Cerebellum (tissue), 4 donors: ENCODE measurements at places on chromosomes 1 and 21. TPM values are rescaled to one million over a fixed set of nuclear protein-coding genes. Genes with fewer than 3 reads are reported as not detected.

DNA sequence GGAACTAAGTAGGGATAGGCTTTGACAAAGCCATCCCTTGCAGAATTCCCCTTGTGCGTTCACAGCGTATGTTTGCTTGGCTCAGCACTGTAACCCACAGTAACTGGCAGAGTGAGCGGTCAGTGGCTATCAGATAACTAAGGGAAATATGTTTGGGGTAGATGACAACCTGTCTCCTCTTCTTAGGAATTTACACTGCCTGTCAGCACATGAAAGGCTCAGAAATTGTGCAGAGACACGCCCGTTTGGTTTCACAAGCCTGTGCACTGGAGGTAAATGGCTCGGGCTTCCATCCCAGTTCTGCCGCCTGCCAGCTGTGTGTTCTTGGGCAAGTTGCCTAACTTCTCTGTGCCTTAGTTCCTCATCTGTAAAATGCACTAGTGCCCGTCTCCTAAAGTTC, 101.2 kb downstream of the PRDM2 start:
- DNase-seq, result no peak

DNA sequence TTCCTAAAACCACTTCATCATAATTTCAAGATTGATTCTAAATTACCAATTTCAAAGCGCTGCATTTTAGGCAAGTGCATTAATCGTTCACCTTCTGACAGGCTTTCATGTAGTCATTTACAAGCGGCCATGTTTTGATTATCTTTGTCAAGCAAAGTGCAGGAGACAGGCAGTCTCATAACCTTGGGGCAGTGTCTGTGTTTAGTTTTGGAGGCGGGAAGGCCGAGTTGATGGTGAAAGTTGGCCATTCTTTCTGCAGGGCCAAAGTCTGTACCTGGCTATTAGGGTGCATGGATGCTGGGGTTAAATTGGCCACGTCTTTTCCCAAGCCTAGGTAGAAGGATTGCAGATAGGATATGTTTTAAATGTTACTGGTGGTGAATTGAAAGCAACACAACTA, 2.9 kb downstream of the AGPAT3 start:
- DNase-seq, result no peak

- DNase-seq, result no peak
Measured at GRCh38 chr21:36839123-36839522, 127.3 kb downstream of the HLCS start.

GRCh38 chr21:34959607-34960006, 89.5 kb downstream of the RUNX1 start:
- no peak for DNase-seq

Gene TPR
- 93.1 TPM for total RNA-seq

- DNase-seq, result no peak
Measured at GRCh38 chr1:86194491-86195034, 38.0 kb upstream of the COL24A1 start.

- DNase-seq, result no peak
Measured at GRCh38 chr1:19372602-19373001, 60.5 kb downstream of the SLC66A1 start.

- no peak for DNase-seq
Measured at GRCh38 chr1:118145721-118146120, 39.3 kb downstream of the SPAG17 start.

Gene MAP10
- 4.4 TPM for total RNA-seq

Gene AGBL4
- 8.8 TPM for total RNA-seq

DNA sequence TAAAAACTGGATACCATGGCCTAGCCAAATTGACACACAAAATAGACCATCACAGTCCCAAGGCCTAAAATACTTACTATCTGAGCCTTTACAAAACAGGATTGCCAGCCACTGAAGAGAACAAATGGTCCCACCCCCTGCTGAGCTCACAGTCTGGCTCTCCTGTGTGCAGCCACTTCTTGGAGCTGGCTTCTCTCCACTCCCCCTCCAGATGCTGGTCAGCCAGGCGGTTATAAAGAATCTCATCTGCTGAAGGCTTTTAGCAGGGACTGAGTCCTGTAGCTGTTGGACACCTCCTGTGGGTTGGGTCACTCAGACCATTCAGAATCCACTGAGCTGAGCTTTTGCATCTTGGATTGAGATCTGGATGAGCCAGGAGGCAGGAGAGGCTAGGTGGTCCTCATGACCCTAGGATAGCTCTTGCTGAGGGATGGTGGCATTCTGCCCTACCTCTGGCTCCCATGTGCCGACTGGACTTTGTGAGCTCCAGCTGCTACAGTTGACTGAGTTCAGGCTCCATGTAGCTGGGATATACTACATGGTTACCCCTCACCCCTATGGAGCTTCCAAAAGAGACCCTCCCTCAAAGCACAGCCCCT, 16.1 kb downstream of the OXCT2 start:
- peak; percentile 24 for DNase-seq

Gene CGN
- 4.6 TPM for total RNA-seq

DNA sequence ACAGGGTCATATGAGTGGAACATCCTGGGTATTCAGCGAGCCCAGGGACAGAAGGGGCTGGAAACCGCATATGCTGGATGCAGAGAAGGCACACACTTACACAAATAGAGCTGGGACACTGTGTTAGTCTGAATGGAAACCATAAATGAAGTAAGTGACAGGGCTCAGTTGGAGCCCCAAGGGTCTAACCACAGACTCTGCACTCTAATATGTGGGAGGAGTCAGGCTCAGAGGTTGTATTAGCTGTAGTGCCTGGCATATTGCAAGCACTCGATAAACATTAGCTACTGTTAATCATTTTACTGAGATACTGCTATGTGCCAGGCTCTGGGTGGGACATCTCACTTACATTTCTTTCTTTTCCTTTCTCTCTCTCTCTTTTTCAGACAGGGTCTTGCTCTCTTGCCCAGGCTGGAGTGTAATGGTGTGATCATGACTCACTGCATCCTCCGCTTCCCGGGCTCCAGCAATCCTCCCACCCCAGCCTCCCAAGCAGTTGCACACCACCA, 6.5 kb upstream of the OLIG1 start:
- no peak for DNase-seq

GRCh38 chr21:33668180-33668579, 25.9 kb downstream of the ITSN1 start:
- DNase-seq, result no peak

Gene HCN3
- total RNA-seq, result 12.9 TPM

DNA sequence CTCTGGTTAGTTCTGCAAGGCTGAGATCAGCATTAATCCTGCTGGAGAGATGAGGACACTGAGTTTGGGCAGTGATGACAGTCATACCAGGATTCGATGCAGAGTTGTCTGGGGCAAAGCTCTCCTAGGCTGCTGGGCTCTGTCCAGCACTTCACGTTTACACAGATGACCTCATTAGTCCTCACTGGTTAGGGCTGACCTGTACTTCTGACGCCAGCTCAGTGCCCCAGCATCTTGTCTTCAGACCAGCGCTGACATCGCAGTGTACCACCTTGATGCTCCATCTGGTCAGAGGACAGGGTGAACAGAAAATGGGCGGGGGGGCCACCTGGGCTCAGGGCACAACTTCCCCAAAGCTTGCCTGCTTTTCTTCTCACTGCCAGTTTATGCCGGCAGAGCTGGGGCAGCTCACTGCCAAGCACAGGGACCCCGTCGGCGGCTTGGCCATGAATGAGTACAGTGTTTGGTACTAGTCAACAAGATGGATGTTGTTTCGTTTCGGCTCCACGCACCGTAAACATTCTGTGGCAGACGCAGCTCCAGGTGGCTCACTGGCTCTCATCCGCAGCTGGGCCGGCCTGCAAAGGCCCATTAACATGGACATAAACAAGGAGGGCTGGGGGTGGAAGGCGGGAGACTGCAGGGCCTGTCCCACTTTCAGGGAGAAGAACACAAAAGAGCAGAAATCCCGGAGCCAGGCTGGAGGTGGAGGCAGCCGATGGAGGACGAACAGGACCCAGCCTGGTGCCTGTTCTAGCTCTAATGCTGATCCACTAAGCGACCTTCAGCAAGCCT, 118.7 kb downstream of the GLIS1 start:
- no peak for DNase-seq

Gene CREB3L4
- 13.8 TPM for total RNA-seq

Gene HAPLN2
- total RNA-seq, result 1.3 TPM

- DNase-seq, result no peak
Measured at GRCh38 chr1:36652011-36652410, 169.3 kb upstream of the CSF3R start.

DNA sequence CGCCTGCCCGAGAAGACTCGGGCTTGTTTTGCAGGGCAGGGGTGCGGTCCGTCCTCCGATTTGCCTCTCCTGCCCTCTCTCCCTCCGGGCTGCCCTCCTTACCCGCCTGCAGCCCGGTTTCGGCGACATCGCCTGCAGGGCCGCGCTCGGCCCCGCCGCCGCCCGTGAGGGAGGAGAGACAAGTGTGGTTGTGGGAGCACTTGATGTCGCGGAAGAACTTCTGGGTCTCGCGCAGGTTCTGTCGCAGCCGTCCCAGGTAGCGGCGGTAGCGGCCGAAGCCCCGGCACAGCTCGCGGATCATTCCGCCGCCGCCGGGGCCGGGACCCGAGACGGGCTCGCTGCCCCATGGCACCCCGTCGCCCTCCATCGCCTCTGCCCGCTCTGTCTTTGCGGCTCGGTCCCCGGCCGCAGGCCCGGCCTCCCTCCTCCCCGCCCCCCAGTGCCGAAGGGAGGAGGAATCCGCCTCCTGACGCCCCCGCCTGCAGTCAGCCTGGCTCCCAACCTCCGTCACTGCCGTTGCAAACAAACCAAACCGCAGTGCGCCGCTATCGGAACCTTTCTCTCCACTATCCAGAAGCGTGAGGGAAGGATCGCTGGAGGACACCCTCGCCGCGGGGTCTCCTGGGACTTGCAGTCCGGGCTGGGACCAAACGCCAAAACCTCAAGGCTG, at the start of gene DSTYK:
Gene DSTYK, minus strand, starts transcription at position 534 of the 670 bp plus-strand sequence. Its CDS starts 167 bp downstream, at position 367.
- peak; percentile 92 for DNase-seq

DNA sequence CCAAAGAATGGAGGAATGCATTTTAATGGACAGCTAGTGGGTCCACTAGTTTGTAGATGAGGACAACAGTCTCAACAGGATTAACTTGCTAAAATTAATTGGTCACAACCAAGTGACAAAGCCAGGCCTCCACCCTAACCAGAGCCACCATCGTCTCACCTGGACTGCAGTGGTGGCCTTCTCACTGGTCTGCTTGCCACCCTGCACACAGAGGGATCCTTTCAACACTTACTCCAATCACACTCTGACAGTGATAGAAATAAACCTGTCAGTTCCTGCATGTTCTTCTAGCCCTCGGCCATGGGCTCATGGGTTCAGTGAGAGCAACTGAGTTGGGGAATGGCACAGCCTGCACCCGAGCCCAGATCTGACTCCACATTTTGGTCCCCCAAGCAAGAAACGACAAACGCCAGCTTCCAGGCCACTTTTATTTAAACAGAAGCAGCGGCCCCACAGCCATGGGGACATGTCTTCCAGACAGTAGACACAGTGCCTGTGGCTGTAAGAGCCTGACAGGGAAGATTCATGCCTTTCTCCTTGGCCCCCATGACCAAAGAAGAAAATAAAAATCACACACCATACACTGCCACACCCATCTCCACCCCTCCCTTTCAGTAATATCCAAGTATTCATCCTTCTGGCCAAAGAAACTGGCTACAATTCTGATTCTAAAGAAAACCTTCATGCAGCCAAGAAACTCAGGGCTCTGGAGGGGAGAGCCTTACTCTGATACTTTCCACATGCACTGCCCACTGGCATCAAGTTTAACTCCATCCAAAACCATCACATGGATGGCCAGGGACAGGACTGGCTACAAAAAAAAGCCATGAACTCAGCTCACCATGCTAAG, 37.6 kb downstream of the DHCR24 start:
- DNase-seq, result no peak

GRCh38 chr1:210372931-210373627, 44.4 kb downstream of the HHAT start:
- DNase-seq, result no peak

Gene KCNC4
- total RNA-seq, result 7.1 TPM

Gene SERPINC1
- total RNA-seq, result not detected

DNA sequence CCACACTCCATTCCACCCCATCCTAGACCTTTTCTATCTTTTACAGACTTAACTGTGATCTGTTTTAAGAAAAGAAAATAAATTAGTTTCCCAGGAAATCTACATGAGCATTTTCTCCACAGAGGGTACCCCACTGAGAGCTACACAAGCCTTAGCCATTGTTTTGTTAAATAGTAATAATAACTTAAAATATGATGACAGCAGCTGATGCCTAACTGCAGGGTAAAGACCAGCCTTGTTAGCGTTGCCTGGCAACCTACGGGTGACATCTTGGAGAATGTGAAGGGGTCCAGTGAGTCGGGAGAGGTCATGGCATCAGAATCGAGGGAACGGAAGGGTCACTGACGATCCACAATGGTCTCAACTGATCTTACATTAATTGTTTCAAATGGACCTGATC, 233.2 kb upstream of the PBX1 start:
- no peak for DNase-seq

DNA sequence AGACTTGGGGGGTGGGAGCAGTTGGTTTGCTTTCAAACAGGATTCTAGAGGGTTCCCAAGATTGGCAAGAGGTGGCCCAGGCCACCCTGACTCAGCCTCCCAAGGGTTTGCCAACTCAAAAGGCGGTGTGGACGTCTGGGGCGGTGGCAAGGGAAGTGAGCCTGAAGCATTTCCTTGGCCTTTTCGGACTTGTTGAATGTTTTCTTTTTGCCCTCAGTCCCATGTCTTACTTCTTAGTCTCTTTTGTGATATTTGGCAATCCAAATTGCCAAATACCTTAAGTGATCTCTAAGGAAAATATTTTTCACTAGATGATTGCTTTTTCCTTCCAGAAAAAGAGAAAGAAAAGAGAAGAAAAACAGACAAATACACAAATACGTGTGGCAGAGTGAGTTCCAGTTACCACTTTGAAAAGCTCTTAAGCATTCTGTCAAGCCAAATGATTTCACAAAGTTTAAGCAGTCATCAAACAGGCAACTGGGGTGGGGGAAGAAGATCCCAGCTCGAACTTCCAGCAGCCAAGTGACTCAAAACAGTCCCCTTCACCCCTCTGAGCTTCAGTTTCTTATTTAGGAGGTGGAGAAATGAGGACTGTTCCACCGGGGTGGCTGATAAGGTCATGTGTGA, 374.6 kb upstream of the USP24 start:
- DNase-seq, result no peak

DNA sequence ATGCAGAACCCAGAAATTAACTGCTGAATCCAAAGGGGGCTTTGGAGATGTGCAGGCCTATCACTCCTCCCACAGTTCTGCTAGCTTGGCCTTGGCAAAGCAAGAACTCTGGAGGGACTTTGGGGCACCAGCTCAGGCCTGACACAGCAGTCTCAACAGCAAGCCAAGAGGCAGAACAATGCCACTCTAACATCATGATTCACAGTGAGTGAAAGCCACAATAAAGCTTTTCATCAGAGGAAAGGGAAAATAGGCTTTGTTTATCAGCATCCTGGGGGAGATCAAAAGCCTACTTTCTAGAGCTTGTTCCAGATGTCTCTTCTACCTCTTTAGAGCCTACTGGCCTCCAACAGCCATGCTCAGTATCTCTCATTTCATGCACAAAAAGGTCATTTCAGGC, 283.4 kb downstream of the KCNH1 start:
- DNase-seq, result peak; percentile 32

Gene DLGAP3
- total RNA-seq, result 15.5 TPM

GRCh38 chr1:29653034-29653810, 416.9 kb downstream of the PTPRU start:
- DNase-seq, result no peak

Gene BATF3
- total RNA-seq, result 0.91 TPM

GRCh38 chr1:160226623-160227022, 21.4 kb downstream of the PEA15 start:
- no peak for DNase-seq

- DNase-seq, result no peak
Measured at GRCh38 chr1:152752225-152752624, 5.6 kb upstream of the KPRP start.

GRCh38 chr1:220770245-220770913, 16.3 kb upstream of the MTARC1 start:
- DNase-seq, result no peak

- DNase-seq, result no peak
Measured at GRCh38 chr1:248861616-248862015, 2.7 kb upstream of the ZNF692 start.

GRCh38 chr21:29296446-29296845, 2.3 kb upstream of the BACH1 start:
- DNase-seq, result no peak
